Esophagus muscularis mucosa (tissue), 4 donors: ENCODE measurements at places on chromosomes 12 and 14. TPM values are rescaled to one million over a fixed set of nuclear protein-coding genes. Genes with fewer than 3 reads are reported as not detected.

PTPRO gene
- 1.5 TPM for total RNA-seq

- H3K4me3 ChIP-seq, result no peak overlapping the region
Measured at GRCh38 chr12:45259675-45260074, 43.8 kb downstream of the ANO6 start.

DNA sequence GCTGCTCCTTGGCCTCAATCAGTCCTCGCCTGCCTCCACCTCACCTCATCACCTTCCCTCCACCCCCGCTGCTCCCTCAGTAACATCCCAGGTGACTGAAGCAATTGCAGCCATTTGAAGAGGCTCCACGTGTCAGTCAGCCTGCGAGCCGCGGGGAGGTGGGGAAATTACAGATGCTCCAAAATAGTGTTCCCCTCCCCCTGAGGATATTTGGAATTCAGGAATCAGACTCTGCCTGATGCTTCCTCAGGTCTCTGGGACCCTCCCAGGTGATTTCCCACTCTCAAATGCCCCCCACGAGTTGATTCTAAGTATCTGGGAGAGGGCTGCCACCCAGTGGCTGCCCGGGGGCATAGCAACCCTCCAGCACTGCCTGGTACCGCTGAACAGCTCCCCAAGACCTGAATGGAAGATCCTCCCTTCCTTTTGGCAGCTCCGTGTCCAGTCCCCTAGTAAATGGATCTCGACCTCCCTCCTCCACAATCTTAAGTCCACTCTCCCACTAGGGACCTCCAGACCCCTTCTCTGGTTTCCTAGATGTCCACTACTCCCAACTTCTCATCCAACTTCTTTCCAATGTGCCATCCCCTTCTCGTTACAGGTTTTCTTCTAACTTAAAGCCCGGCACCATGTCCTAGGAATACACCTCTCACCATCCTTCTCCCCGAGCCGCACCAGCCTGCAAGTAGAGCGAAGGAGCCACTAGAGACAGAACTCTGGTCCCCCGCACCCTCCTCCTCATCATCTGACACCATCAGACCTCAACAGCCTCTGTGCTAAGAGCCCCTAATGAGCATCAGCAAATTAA is 1.4 kb upstream of the ASIC1 start:
- H3K27ac ChIP-seq, result no peak overlapping the region
- H3K4me3 ChIP-seq, result peak overlapping the region; percentile 26
- no peak for DNase-seq
- no peaks in the 10 kb centered on the region for H3K27me3 ChIP-seq

GRCh38 chr12:42338280-42338679 is 12.3 kb downstream of the PPHLN1 start:
- no peak overlapping the region for H3K27ac ChIP-seq
- DNase-seq, result no peak
- no peak overlapping the region for H3K4me3 ChIP-seq
- H3K36me3 ChIP-seq, result peaks cover 18% of the 10 kb centered on the region
- no peaks in the 10 kb centered on the region for H3K27me3 ChIP-seq

DNA sequence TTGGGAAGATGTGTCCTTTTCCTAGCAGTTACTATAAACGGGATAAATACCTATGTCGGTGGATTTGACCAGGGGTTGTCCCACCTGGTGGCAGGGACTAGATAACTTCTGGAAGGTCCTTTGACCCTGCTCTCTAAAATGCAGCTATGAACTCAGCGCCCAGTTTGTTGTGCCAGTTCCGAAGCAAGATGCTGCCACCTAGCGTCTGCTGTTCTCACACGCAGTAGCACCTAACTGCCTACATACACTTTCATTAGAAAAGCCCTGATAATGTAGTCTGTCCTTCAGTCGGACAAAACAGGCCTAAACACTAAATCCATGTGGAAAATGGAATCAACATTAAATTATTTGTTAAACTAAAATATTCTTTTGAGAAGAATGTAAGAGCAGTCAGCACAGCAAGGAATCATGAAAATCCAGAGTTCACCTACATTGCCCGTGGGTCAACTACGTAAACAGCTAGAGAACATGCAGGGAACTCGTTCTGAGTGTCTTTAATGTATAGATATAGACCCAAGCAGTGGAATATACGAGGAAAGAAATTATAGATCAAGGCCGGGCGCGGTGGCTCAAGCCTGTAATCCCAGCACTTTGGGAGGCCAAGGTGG is 51.1 kb upstream of the CRACR2A start:
- H3K27me3 ChIP-seq, result no peaks in the 10 kb centered on the region
- no peaks in the 10 kb centered on the region for H3K4me1 ChIP-seq
- H3K4me3 ChIP-seq, result no peak overlapping the region
- no peak for DNase-seq
- H3K36me3 ChIP-seq, result peaks cover 25% of the 10 kb centered on the region
